ENCODE measurements at places on chromosomes 1 and 21.

- no peaks in the 10 kb centered on the region for H3K4me1 ChIP-seq
- no peak overlapping the region for H3K27ac ChIP-seq
- no peaks in the 10 kb centered on the region for H3K27me3 ChIP-seq
- DNase-seq: no peak
Observed at GRCh38 chr1:99992760-99993467, 23.1 kb downstream of the SLC35A3 start.

DNA sequence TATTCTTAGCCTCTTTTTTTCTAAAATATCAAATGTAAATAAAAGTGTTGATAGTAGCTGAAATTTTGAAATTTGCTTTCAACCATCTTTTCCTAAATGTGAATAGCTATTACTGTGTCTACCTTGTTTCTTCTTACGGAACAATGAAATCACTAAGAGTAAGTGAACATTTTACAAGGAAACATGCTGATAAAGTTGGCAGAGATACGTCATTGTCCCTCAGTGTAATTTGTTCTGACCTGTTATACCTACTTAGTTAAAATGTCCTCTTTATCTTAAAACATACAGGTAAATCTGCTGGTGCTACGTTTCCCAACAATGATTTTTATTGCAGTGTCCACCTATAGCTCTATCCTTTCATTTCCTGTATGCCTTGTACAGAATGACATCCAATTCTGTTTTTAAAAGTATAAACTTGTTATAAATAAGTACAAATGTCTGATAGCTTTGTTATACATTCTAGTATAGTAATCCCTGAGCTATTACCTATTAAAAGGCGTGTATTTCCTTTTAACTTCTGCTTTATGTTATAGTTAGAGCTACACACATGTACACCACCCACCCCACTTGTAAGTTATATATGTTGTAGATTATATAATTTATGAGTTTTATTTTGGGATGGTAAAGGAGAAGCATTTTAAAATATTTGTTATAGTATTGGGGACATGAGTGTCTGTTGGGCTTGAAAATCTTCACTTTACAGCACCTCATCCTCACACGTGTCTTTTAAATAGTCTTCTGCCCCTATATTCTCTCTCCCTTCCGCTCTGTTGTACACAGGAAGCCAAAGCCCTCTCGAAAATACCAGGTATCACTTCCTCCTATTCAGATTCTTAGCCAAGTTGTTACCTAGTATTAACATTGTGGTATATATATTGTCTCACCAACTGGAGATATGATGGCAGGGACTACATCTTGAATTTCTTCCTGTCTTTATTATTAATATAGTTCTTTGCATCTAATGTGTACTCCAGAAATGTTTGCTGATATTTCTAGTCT, 25.2 kb downstream of the LAMC1 start:
- no peaks in the 10 kb centered on the region for H3K36me3 ChIP-seq
- no peak for DNase-seq
- H3K4me1 ChIP-seq: no peaks in the 10 kb centered on the region
- no peak overlapping the region for H3K27ac ChIP-seq
- no peaks in the 10 kb centered on the region for H3K27me3 ChIP-seq

GRCh38 chr1:90291431-90292216, 296.7 kb downstream of the ZNF326 start:
- H3K36me3 ChIP-seq: no peaks in the 10 kb centered on the region
- no peak overlapping the region for H3K4me3 ChIP-seq
- H3K27ac ChIP-seq: no peak overlapping the region
- no peak for DNase-seq
- H3K27me3 ChIP-seq: no peaks in the 10 kb centered on the region

DNA sequence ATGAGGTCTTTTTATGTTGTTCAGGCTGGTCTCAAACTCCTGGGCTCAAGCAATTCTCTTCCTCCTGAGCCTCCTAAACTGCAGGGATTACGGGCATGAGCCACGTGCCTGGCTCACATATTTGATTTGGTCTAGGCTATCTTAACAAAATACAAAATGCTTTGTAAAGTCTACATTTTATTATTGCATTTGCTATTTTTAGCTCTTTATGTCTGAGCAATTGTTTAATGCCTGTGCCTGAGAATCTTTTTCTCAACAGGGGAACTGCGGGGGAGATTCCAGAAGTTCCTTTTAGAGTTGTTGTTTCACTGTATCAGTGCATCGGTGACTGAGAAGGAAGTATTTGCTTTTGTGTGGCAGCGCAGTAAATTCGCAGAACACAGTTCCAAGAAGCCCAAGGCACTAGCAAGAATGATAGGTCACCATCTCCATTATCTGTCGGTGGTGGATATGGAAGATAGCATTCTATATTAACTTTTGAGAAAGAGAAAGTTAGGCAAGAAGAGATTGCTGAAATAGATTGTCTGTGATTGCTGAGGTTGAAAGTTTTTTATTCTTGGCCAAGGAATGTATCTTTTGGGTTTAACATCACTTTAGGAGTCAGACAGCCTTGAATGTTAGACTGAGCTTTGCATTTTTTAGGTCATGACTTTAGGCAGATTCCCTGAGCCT, 167.3 kb downstream of the PDE4B start:
- DNase-seq: no peak
- H3K36me3 ChIP-seq: no peaks in the 10 kb centered on the region
- H3K27ac ChIP-seq: no peak overlapping the region
- no peaks in the 10 kb centered on the region for H3K4me1 ChIP-seq
- no peak overlapping the region for H3K4me3 ChIP-seq
- no peaks in the 10 kb centered on the region for H3K27me3 ChIP-seq

DNA sequence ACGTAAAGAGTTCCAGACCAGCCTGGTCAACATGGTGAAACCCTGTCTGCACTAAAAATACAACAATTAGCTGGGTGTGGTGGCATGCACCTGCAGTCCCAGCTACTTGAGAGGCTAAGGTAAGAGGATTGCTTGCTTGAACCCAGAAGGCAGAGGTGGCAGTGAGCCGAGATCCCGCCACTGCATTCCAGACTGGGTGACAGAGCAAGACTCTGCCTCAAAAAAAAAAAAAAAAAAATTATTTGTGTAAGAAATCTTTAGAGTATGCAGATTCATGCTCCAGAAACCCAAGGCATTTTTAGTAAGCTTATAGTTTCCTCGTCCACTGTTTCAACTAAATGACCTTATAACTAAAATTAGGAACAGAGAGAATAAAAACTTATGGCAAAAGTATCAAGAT, 51.3 kb downstream of the ABL2 start:
- H3K4me1 ChIP-seq: no peaks in the 10 kb centered on the region
- no peaks in the 10 kb centered on the region for H3K36me3 ChIP-seq
- no peak for DNase-seq
- H3K27ac ChIP-seq: no peak overlapping the region

DNA sequence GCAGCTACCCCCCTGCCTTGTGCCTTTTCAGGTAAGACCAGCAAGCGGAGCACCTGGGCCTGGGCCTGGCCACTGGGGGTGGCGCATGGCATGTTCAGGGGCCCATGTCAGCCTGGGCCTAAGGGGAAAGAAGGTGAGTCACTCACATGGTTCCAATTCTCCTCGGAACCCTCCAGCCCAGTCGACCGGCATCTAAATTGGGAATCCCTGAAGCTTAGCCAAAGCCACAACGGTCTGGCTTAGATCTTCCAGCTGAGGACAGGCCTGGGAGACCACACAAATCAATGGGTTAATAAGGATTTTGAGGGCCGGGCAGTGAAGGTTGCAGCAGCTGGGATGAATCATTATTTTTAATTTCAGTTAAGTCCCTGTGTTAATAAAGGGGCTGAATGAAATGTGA, 145.1 kb upstream of the SMYD2 start:
- H3K4me3 ChIP-seq: no peak overlapping the region
- H3K36me3 ChIP-seq: no peaks in the 10 kb centered on the region
- no peaks in the 10 kb centered on the region for H3K4me1 ChIP-seq
- H3K27ac ChIP-seq: no peak overlapping the region

- no peak overlapping the region for H3K27ac ChIP-seq
- H3K36me3 ChIP-seq: no peaks in the 10 kb centered on the region
- peaks cover 15% of the 10 kb centered on the region for H3K4me1 ChIP-seq
- H3K27me3 ChIP-seq: no peaks in the 10 kb centered on the region
- no peak for DNase-seq
Observed at GRCh38 chr1:21849909-21850576, 38.0 kb downstream of the LDLRAD2 start.

DNA sequence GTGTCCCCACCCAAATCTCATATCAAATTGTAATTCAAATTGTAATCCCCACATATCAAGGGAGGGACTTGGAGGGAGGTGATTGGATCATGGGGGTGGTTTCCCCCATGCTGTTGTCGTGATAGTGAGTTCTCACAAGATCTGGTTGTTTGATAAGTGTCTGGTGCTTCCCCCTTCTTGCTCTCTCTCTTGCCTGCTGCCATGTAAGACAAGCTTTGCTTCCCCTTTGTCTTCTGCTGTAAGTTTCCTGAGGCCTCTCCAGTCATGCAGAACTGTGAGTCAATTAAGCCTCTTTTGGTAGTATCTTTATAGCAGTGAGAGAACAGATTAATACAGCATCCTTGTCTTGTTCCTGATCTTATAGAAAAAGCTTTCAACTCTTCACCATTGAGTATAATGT, 6.5 kb upstream of the LRRC39 start:
- no peaks in the 10 kb centered on the region for H3K4me1 ChIP-seq
- no peaks in the 10 kb centered on the region for H3K36me3 ChIP-seq
- H3K27ac ChIP-seq: no peak overlapping the region
- H3K27me3 ChIP-seq: no peaks in the 10 kb centered on the region
- no peak overlapping the region for H3K4me3 ChIP-seq

GRCh38 chr21:18252680-18253079, 8.0 kb downstream of the CHODL start:
- peaks cover 2% of the 10 kb centered on the region for H3K27me3 ChIP-seq
- H3K4me1 ChIP-seq: no peaks in the 10 kb centered on the region
- H3K4me3 ChIP-seq: no peak overlapping the region
- H3K27ac ChIP-seq: no peak overlapping the region

- no peak for DNase-seq
- H3K27ac ChIP-seq: no peak overlapping the region
- H3K36me3 ChIP-seq: no peaks in the 10 kb centered on the region
- H3K4me1 ChIP-seq: no peaks in the 10 kb centered on the region
- no peaks in the 10 kb centered on the region for H3K27me3 ChIP-seq
- H3K4me3 ChIP-seq: no peak overlapping the region
Observed at GRCh38 chr21:42632336-42632751, 21.1 kb upstream of the PDE9A start.

GRCh38 chr21:35360870-35361570, 311.9 kb upstream of the RUNX1 start:
- H3K27ac ChIP-seq: no peak overlapping the region
- no peaks in the 10 kb centered on the region for H3K4me1 ChIP-seq
- no peak for DNase-seq
- H3K27me3 ChIP-seq: no peaks in the 10 kb centered on the region
- no peaks in the 10 kb centered on the region for H3K36me3 ChIP-seq

DNA sequence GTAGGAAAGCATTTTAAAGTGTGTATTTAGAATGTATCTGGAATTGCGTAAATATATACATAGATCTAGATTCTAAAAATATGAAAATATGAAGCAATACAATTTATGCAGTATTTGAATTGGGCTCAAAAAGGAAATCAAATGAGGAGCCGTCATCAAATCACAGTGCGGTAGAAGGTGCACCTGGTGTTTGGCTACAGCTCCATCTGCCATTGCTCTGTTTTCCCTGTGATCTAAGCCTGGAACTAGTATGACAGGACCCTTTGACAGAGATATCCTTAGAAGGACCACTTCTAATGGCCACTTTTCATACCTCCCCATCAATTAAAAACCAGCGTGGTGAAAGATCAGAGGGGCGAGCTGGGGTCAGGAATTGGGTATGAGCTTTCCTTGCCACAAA, 202.6 kb downstream of the NFIA start:
- no peak for DNase-seq
- no peaks in the 10 kb centered on the region for H3K4me1 ChIP-seq
- no peaks in the 10 kb centered on the region for H3K27me3 ChIP-seq
- no peak overlapping the region for H3K27ac ChIP-seq
- H3K4me3 ChIP-seq: no peak overlapping the region
- H3K36me3 ChIP-seq: no peaks in the 10 kb centered on the region

- H3K27me3 ChIP-seq: no peaks in the 10 kb centered on the region
- no peak overlapping the region for H3K4me3 ChIP-seq
- H3K4me1 ChIP-seq: peaks cover 3% of the 10 kb centered on the region
- H3K27ac ChIP-seq: no peak overlapping the region
- H3K36me3 ChIP-seq: no peaks in the 10 kb centered on the region
- peak; percentile 9 for DNase-seq
Observed at GRCh38 chr1:153288634-153289275, 24.0 kb downstream of the PGLYRP3 start.

GRCh38 chr1:18020021-18020817, 87.4 kb upstream of the IGSF21 start:
- no peak overlapping the region for H3K27ac ChIP-seq
- DNase-seq: no peak
- no peaks in the 10 kb centered on the region for H3K27me3 ChIP-seq
- H3K4me3 ChIP-seq: no peak overlapping the region
- H3K36me3 ChIP-seq: no peaks in the 10 kb centered on the region

GRCh38 chr1:30756545-30757351, 826 bp downstream of the LAPTM5 start:
- H3K27me3 ChIP-seq: no peaks in the 10 kb centered on the region
- H3K36me3 ChIP-seq: peaks cover 9% of the 10 kb centered on the region
- peak; percentile 72 for DNase-seq
- H3K4me3 ChIP-seq: peak overlapping the region; percentile 87

- no peaks in the 10 kb centered on the region for H3K27me3 ChIP-seq
- DNase-seq: no peak
- H3K4me3 ChIP-seq: no peak overlapping the region
- no peak overlapping the region for H3K27ac ChIP-seq
- no peaks in the 10 kb centered on the region for H3K36me3 ChIP-seq
- no peaks in the 10 kb centered on the region for H3K4me1 ChIP-seq
Observed at GRCh38 chr1:219352961-219353651, 179.4 kb downstream of the LYPLAL1 start.

DNA sequence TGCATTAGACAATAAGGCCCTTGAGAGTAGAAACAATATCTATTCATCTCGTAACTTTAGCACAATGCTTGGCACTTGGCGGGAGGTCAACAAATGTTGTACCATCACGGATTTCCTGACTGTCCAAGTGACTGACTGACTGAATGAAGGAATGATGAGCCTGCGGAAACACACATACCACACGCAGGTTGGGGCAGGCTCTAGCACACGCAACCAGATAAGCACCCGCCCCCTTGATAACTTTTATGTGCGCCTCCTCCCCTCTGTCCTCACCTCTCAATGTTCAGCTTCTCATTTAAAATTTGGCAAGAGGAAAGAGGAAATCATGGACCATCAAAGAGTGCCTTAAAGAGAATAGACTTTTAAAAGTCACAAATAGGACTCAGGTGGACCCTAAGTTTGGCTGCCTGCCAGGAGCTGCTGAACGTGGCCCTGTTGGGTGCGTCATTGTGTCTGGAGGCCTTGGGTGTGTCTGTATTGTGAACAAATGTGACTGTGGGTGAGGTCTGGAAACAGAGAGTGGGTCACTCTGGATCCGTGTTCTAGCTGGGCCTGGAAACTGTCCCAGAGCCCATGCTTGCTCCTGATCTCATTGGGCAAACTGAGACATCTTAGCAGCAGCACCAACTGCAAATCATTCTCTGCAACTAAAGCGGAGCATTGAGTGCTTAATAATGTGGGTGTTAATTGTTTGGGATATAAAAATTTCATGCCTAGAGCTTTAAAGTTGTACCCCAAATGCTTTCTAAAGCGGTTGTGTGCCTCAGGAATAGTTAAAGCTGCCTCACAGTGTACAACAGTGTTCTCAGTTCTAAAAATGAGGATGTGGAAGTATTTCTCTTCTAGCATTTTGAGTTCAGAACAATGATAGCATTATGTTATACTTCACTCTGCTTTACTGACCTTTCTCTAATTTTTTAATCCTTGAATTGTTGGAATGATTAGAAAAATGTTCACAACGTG, 47.6 kb upstream of the ABCG1 start:
- no peak for DNase-seq
- no peaks in the 10 kb centered on the region for H3K36me3 ChIP-seq
- H3K27me3 ChIP-seq: no peaks in the 10 kb centered on the region
